ENCODE measurements at places on chromosomes 4 and X.

DNA sequence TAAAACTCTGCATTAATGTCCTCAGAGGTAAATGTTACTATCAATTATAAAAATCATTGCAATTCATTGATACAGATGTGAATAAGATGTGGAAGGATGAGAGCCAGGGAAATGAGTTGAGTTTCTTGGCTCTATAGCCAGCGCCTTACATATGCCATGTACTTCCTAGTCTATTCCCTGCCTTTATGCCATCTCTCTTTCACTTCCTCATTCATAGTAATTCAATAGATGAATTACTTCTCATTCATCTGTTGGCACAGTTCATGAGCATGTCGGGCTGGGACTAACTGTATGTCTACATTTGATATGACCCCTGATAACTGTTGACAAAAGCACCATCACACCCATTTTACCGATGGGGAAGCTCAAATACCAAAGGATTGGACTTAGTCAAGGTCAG, 55.7 kb downstream of the LNX1 start:
- DNase-seq: no peak

- DNase-seq: no peak
Measured at GRCh38 chr4:140851032-140851636, 94.9 kb upstream of the TBC1D9 start.

DNA sequence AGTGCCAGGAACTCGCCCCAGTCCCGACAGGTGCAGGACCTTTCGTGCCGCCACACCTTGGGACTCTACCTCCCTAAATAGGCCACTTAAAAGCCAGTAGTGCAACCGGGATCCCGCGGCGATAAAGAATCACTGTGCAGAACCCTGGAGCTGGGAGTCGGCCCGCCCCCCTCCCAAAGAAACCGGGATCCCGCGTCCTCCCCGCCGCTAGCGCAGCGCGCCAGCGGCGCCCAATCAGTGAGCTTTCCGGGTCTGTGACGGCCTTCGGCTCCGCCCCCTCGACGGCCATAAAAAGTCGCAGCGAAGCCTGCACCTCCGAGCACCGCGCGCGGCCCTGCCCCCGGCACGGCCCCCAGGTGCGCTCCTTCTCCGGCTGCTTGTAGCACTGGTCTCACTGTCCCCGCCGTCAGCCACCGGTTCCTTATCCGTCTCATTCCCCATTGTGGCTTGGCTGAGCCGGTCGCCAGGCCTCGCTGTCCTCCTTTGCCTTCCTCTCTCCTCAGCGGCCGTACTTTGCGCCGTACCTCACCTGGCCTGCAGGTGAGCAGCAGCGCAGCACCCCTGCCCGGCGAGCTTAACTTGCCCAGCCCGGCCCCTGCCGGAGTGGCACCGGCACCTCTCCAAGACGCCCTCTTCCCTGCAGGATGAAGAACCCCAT, at the start of gene LRAT:
LRAT (plus strand) TSS at position 318 of the 658 bp plus-strand sequence; CDS start at position 645, 327 bp downstream.
- DNase-seq: no peak

DNA sequence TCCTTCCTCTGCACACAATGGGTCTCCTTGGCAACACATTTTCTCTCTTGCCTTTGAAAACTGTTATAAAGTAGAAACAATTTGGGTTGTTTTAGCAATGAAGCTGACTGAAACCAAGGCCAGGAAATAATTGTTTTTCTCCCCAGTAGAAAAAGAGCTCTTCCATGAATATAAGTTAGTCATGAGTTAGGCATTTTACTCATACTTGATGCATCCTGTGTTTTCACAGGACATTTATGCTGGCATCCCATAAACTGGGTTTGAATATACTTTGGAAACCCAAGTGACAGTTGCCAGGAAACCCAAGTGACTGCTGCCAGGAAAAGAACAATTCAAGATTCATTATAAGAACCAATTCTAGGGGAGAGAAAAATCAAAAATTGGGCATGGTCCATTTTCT, 128.6 kb upstream of the NPY2R start:
- DNase-seq: no peak

DNA sequence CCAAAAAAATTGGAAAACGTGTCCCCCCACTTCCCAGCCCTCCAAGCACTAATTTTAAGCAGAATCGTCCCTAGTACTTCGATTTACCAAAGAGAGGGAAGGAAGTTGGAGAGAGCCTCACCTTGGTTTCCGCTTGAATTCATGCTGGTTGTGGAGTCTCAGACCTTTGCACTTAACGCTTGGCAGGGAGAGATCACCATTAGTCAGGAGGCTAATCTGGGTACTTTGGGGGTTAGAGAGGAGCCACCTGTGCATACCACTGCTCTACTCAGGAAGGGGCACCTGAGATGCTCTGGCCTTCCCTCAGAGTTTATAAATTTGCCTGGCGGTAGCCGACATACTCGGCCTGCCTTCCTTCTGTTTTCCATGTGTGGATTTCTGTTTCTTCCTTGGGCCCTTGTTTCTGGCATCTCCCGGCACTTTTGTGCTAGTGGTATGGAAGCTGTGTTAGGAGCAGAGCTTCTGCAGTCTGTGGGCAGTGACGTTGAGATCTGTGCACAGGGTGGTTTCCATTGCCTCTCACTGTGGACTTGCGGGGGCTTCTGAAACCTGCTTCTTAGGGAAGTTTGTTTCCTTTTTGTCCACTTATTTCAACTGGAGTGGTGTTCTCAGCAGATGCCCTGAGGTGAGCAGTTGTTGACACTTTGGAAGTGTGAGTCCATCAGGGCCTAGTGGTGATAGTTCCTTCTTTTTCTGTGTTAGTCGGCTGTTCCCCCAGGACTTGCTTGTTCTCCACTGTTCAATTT, 104.2 kb downstream of the TMEM131L start:
- no peak for DNase-seq

DNA sequence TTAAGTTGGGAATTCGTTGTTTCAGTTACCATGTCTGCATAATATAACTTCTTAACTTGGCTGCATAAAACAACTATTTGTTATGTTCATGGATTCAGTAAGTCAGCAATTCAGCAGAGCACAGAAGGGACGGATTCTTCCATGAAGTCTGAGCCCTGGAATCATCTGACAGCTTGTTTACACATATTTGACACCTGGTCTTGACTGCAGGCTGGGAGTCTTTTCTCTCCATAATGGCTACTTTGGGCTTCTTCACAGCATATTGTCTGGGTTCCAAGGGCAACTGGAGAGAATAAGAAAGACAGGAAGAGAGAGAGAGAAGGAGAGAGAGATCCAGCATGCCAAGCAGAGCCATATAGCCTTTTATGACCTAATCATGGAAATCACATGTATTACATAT, 23.1 kb downstream of the CENPC start:
- no peak for DNase-seq

- peak; percentile 55 for DNase-seq
Measured at GRCh38 chr4:128322986-128323385, 35.4 kb upstream of the PGRMC2 start.

DNA sequence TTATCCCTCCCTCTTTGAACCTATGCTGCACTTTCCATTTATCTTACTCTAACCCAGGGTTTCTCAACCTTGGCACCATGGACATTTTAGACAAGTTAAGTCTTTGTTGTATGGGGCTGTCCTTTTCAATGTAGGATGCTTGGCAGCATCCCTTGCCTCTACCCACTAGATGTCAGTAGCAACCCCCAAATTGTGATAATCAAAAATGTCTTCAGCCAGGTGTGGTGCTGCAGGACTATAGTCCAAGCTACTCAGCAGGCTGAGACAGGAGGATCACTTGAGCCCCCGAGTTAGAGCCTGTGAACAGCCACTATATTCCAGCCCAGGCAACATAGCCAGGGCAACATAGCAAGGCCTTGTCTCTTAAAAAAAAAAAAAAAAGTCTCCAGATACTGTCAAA, 7.0 kb downstream of the LRCH2 start:
- DNase-seq: no peak

GRCh38 chr4:62208921-62209320, 1008.8 kb downstream of the ADGRL3 start:
- DNase-seq: no peak

GRCh38 chrX:136246201-136246600, 5.0 kb downstream of the MAP7D3 start:
- DNase-seq: no peak

DNA sequence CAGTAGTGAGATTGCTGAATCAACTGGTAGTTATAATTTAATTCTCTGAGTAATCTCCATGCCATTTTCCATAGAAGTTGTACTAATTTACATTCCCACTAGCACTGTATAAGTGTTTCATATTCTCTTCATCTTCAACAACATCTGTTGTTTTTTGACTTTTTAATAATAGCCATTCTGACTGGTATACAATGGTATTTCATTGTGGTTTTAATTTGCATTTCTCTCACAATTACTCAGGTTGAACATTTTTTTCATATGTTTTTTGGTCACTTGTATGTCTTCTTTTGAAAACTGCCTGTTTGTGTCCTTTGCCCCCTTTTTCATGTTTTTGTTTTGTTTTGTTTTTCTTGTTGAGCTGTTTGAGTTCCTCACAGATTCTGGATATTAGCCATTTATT, 880.2 kb downstream of the RAPGEF2 start:
- no peak for DNase-seq
